ENCODE measurements at places on chromosomes 11 and 22.

- no peak for DNase-seq
Measured at GRCh38 chr11:6682591-6682935, 577 bp downstream of the MRPL17 start.

GRCh38 chr22:39247361-39247760 is 2.6 kb upstream of the PDGFB start:
- DNase-seq, result no peak

DNA sequence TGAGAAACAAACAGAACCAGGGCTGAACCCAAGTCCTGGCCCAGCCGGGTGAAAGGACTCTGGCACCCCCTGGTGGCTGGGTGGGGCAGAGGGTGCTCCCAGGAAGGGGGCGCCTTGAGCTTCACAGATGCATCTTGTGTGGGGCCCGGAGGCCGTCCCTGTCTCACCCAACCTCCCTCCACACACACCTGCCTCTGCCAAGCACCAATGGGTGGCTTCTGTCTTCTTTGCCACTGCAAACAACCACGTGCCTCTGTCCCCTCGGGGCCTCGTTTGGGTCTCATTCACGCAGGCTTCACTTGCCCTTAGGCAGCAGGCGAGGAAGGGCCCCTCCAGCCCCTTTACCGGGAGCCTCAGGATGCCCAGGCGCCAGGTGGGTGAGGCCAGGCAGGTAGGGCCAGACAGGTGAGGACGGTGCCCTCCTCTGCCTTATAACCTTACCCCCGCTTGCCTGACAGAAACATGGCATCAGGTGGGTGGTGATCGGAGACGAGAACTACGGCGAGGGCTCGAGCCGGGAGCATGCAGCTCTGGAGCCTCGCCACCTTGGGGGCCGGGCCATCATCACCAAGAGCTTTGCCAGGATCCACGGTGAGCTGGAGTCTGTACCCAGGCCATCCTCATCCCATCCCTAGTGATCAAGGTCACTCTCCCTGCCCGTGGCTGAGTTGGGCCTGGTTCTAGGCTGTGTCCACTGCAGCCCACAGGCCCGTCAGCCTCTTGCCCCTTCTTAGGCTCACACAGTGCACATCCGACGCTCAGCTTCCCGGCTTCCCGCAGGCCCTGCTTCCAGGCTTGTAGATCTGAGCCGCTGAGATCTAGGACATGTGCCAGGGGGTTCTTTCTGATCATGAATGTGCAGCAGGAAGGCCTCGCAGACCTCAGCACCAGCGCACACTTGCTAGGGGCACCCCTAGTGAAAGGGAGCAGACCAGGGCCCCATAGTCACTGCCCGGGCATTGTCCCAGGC is 17.2 kb downstream of the POLR3H start:
- no peak for DNase-seq

GRCh38 chr11:77051511-77051910 is 15.3 kb upstream of the CAPN5 start:
- no peak for DNase-seq

GRCh38 chr11:83054001-83054400 is 17.7 kb downstream of the RAB30 start:
- no peak for DNase-seq

- DNase-seq, result peak; percentile 55
Measured at GRCh38 chr11:33802194-33802950, 28.1 kb upstream of the FBXO3 start.

DNA sequence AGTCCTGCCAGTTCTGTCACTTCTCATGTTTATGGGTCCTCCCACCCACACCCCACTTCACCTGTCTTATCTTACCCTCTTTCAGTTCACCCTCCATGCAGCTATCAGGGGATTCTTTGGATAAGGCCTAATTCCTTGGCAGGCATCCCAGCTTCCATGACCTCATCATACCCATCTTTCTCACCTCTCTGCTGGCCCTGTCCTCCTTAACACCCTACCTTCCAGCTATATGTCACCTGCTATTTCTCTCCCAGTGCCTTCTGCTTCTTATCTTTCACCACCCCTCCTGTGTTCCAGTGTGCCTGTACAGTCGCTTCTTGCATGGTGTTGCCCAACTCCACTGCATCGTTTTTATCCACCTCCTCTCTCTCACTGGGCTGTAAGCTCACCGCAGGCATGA is 28.3 kb downstream of the SNU13 start:
- no peak for DNase-seq

DNA sequence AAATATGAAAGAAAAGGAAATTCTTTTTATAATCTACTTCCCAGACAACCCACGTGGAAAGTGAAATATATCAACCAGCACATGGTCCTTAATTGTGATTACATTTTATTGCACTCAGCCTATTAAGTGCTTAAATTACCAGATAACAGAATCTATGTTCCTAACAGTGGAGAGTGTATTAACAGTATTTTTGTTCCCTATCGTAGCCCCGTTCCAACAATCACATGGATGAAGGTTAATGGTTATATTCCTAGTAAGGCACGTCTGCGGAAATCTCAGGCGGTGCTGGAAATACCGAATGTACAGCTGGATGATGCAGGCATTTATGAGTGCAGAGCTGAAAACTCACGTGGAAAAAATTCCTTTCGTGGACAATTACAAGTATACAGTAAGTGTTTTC is 626.1 kb upstream of the ARHGAP42 start:
- DNase-seq, result no peak

DNA sequence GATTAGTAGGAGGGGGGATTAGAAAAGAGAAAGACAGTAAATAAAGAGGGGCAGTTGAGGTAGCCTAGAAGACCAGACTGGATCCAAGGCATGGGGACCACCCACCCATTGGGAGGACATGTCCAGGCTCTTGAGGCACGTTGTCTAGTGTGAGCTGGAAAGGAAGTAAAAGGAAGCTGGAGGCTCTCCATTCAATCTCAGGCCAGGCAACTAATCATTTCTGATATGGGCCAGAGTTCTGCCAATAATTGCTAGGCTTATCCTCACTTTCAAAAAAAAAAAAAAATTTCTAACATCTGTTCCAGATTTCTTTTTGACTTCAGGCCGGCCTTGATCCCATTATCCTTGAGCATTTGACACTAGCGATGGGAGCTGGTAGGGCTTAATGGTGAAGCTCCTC is 476.1 kb downstream of the SOX6 start:
- no peak for DNase-seq

DNA sequence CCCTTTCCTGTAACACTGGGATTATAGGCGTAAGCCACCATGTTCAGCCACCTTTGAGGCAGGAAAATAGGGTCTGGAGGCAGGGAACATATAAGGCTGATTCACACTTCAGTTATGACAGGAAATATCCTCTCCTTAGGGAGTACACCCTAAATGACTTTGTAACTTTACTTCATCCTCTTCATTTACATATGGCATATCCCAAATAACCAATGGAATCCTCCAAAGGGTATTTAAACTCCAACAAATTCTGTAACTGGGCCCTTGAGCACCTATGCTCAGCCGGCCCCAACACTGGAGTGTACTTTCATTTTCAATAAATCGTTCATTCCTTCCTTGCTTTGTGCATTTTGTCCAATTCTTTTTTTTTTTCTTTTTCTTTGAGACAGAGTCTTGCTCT is 1.6 kb upstream of the KAT5 start:
- no peak for DNase-seq

- no peak for DNase-seq
Measured at GRCh38 chr11:108703916-108704315, 39.0 kb downstream of the DDX10 start.

GRCh38 chr11:119375337-119376196 is 5.9 kb downstream of the USP2 start:
- peak; percentile 86 for DNase-seq

DNA sequence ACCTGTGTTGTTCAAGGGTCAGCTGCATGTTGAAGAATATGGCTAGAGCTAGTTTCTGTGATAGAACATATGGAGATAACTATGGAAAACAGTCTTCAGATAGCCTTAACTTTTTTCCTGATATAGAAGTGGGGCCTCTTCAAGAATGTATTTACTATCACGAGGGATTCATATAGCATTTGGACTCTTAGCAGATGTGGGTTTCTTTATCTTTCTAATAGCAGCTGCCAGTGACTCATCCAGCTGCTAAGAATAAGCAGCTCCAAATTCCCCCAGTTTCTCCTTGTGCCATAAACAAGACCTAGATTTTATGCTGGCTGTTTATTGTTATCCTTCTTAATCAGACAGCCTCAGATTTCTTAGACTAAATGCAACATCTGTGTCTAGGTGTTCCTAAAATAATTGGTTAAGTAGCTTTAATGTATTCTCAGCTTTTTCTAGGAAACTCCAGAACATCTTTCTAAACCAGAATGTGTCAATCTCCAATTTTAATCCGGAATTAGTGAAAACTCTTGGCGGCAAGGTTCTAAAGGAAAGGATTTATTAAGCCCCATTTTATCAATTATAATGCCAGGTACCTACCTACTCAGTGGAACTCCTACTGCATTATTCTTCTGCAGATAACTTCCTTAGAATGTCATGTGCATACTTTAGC is 119.8 kb downstream of the CSTPP1 start:
- no peak for DNase-seq

DNA sequence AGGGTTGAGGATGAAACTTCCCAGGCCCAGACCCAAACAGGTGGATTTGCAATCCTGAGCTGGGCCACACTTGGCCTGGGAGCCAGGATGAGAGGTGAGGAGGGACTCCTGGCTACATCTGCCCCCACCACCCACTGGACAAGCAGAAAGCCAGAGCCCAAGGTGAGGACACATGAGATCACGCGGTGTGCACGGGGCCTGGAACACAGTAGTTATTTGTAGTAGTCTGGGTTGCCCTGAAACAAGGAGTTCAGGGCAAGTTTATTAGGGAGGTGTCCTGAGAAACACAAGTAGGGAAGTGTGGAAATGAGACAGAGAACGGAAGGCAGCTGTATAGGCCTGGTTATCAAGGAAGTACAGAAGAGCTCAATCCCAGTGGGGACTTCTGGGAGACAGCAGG is 647 bp upstream of the SEC14L6 start:
- DNase-seq, result no peak

DNA sequence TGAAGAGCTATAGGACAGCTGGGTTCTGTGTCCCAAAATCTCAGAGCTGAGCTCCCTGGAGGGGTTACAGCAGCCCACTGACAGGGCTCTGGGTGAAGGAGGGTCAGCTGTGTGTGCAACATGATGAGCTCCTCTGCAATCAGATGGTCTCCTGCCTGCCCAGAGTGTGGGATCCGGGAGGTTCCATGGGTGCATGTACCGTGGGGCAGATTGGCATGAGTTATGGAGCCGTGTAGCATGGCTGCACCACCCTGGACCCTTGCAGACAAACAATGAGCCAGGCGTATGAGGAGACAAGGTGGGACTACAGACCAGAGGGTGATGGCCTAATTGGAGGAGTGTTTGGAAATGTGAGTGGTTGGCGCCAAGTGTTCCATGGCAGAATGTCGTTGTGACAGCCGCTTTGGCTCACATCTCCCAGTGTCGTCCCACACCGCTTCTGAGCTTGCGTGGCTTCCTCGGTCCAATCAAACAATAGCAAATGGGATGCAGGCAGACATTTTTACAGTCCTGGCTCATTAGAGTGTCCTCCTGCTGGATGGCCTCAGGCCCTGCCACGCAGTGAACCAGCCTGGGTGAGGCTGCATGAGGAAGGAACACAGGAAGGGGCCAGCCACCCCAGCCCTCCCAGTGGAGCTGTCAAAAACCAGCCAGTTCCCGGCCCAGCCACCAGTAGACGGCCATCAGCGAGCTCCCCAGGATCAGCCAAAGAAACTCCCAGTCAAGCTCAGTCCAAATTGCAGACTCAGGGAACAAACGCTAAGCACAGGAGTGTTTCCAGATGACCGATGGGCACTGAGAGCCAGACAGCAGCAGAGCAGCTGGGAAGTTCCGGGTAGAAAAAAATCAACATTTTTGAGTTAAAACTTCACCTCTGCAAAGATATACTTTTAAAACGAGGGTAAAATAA is 1066.9 kb downstream of the BRD1 start:
- DNase-seq, result no peak

- DNase-seq, result no peak
Measured at GRCh38 chr22:20056161-20056560, 23.9 kb upstream of the DGCR8 start.

GRCh38 chr11:10478574-10479550 is 23.8 kb downstream of the AMPD3 start:
- no peak for DNase-seq

DNA sequence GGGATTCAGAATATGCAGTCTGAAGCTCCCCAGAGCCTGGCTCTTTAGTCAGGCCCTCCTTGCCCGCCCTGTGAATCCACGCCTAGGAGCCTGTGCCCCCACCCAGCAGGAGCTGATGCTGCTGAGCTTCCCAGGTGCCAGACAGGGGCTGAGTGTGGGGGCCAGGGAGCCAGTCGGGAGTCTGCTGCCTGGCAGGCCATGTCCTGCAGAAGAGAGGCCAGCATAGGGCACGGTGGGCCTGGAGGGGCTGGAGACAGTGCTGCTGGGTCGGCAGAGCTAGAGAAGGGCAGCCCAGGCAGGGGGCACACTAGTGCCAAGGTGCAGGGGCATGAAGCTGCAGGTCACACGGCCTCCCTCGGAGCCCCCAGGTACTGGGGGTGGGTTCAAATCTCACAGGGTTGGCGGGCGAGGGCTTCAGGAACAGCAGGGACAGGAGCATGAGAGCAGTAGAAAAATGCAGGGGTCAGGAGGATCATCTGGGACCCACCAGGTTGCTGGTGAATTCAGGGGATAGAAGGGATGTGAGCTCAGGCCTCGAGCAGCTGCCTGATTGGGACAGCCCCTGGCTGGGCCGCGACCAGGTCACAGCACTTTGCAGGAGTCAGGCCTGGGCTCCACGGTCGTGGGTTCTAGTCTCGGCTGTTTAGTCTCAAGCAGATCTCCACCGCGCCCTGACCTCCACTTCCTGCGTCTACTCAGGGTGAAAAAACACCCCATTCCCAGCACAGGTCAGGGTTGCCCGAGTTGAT is 4.1 kb upstream of the SEPTIN5 start:
- DNase-seq, result no peak

DNA sequence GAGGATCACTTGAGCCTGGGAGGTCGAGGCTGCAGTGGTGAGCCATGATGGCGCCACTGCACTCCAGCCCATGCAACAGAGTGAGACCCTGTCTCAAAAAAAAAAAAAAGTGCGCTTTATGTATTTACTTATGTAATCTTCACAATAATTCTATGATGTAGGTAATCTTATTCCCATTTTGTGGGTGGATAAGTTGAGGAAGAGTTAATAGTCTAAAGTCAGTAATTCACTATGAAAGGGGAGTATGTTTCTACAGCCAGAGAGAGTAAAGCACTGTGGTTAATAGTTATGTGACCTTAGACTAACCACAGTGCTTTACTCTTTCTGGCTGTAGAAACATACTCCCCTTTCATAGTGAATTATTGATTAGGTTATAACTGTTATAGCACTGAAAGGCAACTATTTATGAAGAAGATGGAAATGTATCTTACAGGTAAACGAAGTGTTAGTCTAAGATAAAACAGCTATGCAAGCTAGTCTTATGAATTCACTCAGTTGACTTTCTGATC is 11.9 kb downstream of the CTR9 start:
- DNase-seq, result no peak

DNA sequence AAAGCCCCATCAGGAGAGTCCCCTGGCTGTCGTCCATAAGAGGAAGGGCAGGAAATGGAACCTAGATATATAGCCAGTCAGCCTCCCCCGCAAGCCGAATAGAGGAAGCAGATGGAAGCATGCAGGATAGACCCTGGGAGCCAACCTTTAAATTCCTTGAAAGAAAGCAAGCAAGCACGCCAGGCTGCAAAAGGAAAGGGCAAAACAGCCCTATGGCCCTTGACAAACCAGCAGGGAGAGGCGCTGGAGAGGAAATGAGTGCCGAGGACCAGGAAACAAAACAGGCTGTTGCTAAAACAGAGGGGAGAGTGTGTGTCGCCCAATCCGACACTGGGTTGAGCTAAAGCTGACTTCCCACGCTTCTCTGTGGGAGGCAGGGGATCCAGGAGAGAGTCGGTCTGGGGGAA is 203.5 kb upstream of the MTNR1B start:
- DNase-seq, result no peak
